ENCODE measurements at places on chromosomes 3 and 15.
A peak's percentile ranks its signal among the peaks of the same experiment; 100 is the strongest.

- no peak for DNase-seq
These were observed 89.6 kb upstream of the TSEN2 start for GRCh38 chr3:12394569-12395271.

DNA sequence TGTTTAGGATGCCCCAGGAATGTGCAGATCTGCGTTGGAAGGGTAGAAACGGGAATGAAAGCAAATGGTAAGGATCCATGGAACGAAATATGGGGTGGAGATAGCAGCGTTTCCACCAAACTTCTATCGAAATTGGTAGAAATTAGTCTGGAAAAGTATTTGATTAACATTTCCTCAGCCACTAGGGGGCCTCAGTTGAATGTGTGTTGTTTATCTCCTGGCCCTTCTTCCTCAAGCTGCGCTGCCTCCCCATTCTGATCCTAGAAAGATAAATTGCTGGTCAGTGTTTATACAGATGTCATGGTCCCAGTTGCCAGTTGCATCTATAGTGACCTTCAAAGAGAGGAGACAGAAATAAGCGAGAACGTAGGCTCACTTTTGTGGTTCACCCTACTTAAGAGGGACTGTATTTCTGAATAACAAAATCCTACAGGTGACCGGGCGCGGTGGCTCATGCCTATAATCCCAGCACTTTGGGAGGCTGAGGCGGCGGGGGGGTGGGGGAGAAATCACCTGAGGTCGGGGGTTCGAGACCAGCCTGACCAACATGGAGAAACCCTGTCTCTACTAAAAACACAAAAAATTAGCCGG is 457.1 kb downstream of the SQOR start:
- DNase-seq, result peak; percentile 59

GRCh38 chr15:59833366-59833765 is 144.2 kb upstream of the BNIP2 start:
- no peak for DNase-seq

- DNase-seq, result no peak
These were observed 84.0 kb upstream of the HERC1 start for GRCh38 chr15:63917588-63918316.

- no peak for DNase-seq
These were observed 136.7 kb upstream of the DAZL start for GRCh38 chr3:16741890-16742289.

- DNase-seq, result peak; percentile 23
These were observed 28.0 kb upstream of the DCLK3 start for GRCh38 chr3:36792342-36792741.

DNA sequence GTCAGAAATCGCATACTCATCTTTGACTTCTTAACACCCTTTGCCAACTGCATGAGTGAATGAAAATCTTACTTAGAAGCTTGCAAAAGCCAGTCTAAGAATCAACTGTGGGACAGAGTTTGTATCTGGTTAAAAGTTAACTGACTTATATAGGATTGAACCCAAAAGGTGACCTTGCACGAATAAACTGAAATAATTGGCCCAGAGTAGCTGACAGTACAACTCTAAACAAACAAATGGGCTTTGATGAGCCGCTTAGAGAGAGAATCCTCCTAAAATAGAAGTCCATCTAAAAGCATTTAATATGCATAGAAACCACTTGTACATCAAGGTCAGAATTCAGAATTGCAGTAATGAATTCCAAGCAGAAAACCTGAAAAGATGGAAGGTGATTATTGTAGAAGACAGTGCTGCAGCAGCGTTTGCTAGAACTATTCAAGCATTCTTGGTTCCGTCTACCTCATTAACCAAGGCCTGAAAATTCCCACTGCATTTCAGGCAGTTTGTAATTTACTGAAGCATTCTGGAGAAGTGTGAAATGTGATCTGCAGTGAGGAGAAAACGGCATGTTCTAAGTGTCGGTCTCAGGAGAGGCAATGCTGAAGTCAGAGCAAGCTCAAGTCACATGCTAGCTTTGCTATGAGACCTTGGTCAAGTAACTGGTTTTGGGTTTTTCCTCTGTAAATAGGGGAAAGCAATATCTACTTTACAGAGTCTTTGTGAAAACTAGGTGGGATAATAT is 103.7 kb downstream of the CADPS start:
- no peak for DNase-seq

DNA sequence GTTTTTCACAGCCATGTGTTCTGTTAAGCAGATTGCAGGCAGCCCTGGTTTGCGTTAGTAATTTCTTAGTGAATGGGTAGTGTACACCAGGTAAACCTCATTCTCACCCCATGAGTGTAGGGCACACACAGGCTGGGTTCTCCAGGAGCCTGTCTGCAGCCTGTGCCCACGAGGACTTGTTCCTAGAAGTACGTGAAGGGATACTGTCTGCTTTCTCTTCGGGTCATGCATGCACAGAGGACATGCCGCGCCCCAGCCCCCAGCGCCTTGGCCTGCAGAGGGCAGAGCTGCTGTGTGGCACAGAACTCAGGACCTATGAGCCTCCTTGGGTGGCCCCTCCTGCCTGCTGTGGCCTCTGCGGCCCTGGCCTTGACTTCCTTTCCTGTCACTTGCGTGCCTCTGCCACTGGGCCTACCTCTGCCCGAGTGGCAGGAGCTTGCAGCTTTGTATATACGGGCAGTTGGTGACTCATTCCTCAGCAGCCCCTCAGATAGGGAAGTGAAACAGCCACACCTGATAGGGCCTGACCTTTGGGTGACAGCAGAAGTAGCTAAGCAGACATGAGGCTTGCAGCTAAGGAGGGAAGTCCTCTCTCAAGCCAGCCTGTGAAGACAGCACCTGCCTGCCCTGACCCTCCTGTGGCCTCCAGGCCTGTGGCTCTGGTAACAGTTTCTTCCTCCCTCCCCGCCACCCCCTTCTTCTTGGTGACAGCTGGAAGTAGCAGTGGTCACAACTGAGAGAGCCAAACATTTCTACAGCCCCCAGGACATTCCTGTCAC is 19.5 kb downstream of the PPCDC start:
- peak; percentile 15 for DNase-seq

GRCh38 chr3:20380295-20380694 is 194.3 kb upstream of the SGO1 start:
- DNase-seq, result no peak

DNA sequence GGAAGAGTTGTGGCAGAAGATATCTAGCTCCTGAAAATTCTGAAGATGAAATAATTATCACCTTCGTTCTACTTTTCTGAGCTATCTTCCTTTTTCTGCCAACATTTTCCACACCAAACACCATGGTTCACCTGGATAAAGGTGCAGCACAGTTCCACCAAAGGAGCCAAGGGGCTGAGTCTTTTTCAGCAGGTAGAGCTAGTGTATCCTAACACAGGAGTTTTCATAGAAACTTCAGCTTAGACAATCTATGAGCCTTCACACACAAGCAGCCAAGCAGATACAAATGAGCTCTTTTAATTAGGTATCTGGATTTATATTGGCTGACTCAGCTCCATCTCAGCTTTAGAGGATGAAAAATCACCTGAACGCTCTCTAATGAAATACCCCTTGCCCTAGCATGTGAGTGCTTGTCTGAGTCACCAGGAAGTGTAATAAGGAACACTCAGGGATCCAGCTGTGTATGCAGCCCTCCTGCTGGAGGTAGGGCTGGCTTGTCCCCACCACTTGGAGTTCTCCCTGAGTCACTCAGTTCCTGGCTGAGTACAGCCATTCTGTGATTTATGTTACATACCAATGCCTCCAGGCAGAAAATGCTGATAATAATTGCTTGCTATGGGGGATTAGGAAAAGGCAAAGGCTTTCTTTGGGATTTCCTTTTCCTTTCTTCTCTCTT is 385.7 kb downstream of the LSAMP start:
- DNase-seq, result peak; percentile 5

- peak; percentile 30 for DNase-seq
These were observed 852.4 kb downstream of the TUSC7 start for GRCh38 chr3:117562000-117562399.

DNA sequence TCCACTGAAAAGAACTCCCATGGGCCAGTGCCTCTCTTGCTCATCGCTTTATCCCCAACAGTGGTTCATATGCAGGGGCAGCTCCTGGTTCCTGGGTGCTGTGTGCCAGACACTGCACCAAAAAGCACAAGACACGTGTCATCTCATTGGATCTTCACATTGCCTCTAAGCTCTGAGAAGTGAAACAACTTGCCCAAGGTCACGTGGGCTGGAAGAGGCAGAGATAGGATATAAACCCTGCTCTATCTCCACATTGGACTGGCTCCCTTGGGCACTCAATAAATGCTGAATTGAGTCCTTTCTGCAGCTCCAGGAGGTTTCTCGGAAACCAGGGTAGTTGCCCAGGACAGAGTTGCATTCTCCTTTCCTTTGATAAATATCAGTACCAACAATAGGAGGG is 88.1 kb downstream of the SRGAP3 start:
- DNase-seq, result no peak

- DNase-seq, result peak; percentile 87
These were observed 139.4 kb upstream of the PFN2 start for GRCh38 chr3:150110097-150110496.

DNA sequence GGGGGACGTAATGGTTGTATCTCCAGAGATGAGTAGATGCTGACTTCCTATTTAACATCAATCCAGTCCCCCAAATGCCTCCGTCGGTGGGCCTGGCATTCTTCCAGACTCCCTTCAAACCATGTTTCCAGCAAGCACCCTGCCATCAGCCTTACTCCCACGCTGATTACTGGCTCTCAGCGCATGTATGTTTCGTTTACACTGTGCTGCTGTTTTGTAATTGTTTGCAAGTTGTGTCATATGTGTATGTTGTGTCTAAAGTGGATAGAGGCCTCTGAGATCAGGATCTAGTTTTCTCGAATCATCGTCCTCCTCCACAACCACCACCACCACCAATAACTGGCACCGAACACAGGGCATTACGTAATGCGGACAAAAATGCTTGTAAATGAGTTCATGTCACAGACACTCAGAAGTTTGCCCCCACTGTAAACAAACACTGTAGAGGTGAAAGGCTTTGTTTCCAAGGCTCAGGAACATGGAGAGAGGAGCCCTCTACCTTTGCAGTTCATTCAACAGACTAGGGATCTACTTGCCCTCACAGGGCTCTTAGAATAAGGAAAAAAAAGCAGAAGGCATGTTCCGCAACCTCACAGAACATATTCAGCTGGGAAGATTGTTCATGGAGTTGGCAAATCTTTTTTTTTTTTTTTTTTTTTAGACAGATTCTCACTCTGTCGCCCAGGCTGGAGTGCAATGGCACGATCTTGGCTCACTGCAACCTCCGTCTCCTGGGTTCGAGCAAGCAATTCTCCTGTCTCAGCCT is 46.1 kb upstream of the SEMA4B start:
- DNase-seq, result peak; percentile 36

DNA sequence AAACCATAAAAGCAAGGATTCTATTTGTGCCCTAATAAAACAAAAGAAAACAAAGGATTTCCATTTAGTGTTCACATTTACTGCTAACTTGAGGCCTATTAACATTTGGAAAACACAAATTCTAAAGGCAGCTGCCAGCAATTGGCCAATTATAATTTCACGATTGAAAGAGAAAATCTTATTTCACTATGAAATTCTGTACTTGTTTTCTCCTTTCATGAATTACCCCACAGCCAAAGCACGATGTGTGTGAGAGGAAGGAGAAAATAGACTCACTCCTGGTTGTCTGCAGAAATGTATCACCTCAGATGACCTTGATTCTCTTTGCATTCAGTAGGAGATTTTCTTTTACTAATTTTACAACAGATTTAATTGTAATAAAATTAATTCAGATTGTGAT is 242.8 kb upstream of the GBE1 start:
- no peak for DNase-seq

GRCh38 chr3:143064777-143065176 is 54.8 kb upstream of the CHST2 start:
- DNase-seq, result no peak

- DNase-seq, result no peak
These were observed 83.2 kb upstream of the WNT5A start for GRCh38 chr3:55570271-55570711.

DNA sequence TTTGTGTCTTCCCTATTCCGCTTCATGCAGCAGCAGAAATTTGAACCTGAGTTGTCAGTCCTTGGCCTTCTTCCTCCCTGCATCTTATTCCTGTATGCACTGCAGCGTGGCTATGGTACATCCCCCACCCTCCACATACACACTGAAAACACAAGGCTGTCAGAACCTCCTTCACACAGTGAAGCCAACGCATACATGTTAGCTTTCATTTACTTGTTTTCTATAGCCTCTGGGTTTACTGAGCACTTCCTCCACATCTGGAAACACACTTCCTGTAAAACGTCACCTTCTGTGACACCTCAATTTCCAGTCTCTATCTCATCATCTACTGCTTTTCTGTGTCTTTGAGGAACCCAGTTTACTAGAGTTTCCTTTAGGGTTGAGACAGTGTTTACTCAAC is 47.0 kb downstream of the SUSD5 start:
- no peak for DNase-seq

DNA sequence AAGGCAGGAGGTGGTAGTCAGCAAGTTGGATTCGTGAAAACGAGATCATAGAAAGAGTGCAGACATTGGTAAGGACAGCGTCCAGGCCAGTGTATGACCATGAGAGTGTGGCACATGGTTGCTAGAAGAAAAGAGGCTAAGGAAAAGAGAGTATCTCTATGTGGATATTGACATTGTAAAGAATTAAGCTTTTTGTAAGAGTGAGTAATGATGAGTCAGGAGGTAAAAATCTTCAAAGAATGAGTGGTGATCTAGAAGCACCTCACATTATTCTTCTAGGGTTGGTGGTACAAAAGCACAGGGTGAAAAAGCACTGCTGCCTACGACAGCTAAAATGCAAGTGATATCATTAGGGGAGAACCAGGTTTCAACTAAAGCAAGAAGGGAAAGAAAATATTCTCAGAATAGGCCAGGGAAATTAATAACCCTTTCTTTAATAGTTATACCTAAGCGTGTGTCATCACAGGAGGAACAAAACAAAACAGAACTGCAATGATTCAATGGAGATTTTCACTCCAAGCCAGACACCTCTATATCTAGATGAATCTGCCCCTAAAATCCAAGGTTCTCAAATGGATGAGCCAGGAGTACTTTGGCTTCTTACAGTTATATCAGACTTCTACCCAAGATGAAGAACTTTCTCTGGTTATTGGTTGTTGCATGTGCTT is 884.7 kb downstream of the NAALADL2 start:
- no peak for DNase-seq

- peak; percentile 16 for DNase-seq
These were observed at the start of gene LRCH3 for GRCh38 chr3:197791113-197791891. LRCH3 (plus strand) TSS chr3:197791254; CDS start chr3:197791279, 25 bp downstream.

- DNase-seq, result no peak
These were observed 11.1 kb upstream of the HHATL start for GRCh38 chr3:42713747-42714146.
